A172 (cell line): ENCODE measurements at places on chromosomes 3 and 15. TPM values are rescaled to one million over a fixed set of nuclear protein-coding genes. Genes with fewer than 3 reads are reported as not detected.

Gene GALNT15
- total RNA-seq, result not detected in 2 replicates

Gene CPA3
- total RNA-seq, result not detected in 2 replicates

Gene RBP2
- total RNA-seq, result not detected in 2 replicates

Gene C3orf80
- 0.05 TPM in 1 of 2 replicates, not detected in the other for total RNA-seq

Gene C3orf20
- total RNA-seq, result not detected in 2 replicates

Gene RHO
- not detected in 2 replicates for total RNA-seq

Gene MYLK
- total RNA-seq, result 104 and 109 TPM in 2 replicates

Gene MELTF
- 57.4 and 67.1 TPM in 2 replicates for total RNA-seq

Gene PLA2G4D
- not detected in 2 replicates for total RNA-seq

- DNase-seq, result peak; percentile 12
Observed at GRCh38 chr3:63193647-63194046, 84.5 kb upstream of the SYNPR start.

- no peak for DNase-seq
Observed at GRCh38 chr3:19065027-19065426, 83.3 kb upstream of the KCNH8 start.

- DNase-seq, result peak; percentile 10
Observed at GRCh38 chr15:45199136-45199810, 11.5 kb upstream of the SHF start.

- DNase-seq, result no peak
Observed at GRCh38 chr3:141093971-141094684, 43.0 kb downstream of the SPSB4 start.

DNA sequence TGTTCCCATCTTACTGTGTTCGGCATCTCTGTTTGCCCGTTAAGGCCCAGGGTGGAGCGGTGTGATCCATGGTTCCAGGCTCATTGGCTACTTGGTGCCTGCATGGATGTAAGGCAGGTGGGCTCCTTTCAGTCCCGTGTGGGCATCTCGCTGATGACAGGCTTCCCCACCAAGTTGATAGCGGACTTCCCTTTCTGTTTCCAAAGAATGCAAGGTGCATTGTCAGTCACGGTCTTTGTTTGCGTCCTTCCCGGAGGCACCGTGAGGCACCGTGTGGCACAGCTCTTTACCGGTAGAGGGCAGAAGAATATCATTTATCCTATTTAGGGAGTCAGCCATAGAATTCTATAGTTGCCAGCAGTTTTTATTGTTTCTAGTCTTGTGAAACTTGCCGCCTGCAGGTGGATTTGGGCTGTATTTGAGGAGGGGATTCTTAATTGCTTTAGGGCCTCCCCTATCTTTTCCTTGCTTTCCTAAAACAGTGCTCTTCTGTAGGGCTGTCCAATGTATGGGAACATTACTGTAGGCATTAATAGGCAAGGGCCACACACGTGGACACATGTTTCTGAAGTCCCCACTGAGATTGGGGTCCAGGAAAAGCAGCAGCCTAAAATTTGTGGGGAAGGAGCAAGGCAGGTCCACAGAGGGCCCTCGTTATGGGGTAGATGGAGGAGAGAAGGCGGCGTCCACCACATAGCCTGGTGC, 244.1 kb downstream of the SLCO3A1 start:
- DNase-seq, result peak; percentile 11

- no peak for DNase-seq
Observed at GRCh38 chr3:65493938-65494337, 544.8 kb downstream of the MAGI1 start.

- no peak for DNase-seq
Observed at GRCh38 chr3:179608931-179609720, 4.5 kb downstream of the NDUFB5 start.

DNA sequence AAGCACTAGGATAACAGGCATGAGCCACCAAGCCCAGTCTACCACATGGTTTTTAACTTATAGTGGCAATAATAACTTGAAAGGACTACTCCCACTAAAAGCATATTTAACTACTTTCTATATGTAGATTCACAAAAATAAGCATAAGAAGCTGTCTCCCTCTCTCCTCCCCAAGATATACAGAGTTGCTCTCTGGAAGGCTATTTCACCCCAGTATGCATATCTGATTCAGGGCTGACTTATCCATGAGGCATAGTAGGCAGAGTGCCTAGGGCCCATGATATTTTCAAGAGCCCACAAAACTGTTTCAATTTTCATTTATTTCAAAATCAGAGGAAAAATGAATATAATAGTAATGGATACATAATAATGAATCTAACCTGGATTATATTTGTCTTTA, 20.5 kb downstream of the ATP8B4 start:
- DNase-seq, result no peak

- no peak for DNase-seq
Observed at GRCh38 chr3:73559749-73560148, 65.0 kb downstream of the PDZRN3 start.

GRCh38 chr15:57298843-57299550, 77.3 kb upstream of the CGNL1 start:
- no peak for DNase-seq

DNA sequence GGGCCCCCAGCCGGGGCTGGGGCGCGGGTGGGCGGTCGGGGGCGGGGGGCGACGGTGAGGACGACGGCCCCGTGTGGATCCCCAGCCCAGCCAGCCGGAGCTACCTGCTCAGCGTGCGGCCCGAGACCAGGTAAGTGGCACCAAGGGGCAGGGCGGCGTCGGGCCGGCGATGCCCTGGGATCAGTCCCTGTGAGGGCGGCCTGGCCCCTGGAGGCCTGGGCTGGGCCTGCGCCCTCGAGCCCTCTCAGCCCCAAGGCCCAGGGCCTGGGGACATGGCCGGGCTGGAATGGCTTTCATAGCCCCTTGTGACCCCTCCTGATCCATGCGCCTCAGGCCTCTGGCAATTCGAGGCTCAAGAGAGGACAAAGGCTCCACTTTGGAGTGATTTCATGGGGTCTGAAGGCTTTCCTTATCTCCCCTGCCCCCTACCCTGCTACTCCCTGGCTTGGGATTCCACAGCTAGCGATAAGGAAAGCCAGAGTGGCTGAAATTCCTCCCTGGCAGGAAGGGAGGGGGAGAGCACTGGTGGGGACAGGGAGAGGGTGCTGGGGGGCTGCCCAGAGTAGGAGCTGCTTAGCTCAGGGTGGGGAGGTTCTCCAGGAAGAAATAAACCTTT, 418 bp downstream of the ALPK3 start:
- DNase-seq, result no peak

- DNase-seq, result peak; percentile 1
Observed at GRCh38 chr15:91021516-91022074, 799 bp downstream of the VPS33B start.

GRCh38 chr3:157081626-157082210, 78.2 kb downstream of the CCNL1 start:
- DNase-seq, result peak; percentile 91

DNA sequence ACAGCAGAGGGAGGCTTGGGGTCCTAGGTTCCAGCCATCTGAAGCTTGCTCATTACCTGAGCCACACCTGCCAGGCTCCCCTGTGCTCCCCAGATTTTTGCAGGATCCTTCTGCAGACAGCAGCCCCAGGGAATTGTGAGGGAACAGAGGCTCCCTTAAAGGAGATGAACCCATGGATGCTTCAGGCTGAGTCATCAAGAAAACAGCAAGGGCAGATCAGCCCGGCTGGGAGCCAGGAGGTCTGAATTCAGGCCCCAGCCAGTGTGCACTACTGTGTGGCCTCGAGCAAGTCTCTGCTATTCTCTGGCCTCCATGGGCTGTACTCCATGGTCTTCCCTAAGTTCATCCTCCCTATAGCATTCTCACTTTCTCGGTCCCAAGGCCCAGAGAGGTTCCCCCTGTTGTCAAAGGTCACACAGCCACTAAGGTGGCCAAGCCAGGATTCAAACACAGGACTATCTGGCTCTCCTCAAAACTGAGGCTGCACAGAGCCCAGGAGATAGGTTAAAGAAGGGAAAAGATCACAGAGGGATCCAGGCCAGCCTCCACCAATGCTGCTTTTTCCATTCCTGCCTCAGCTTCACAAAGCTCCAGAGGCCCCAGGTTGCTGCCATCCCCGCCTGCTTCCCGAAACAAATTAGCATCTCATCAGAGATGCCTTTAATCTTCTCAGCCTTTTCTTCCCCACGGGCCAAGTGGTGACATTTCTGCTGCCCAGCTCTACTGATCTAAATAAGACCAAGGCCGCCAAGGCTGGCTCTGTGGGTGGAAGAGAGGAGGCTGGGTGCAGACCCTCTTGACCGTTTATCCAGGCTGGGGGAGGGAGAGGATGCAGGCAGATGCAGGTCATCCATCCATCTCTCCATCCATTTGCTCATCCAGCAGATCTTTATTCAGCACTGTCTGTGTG, 21.2 kb upstream of the GRIP2 start:
- peak; percentile 40 for DNase-seq

DNA sequence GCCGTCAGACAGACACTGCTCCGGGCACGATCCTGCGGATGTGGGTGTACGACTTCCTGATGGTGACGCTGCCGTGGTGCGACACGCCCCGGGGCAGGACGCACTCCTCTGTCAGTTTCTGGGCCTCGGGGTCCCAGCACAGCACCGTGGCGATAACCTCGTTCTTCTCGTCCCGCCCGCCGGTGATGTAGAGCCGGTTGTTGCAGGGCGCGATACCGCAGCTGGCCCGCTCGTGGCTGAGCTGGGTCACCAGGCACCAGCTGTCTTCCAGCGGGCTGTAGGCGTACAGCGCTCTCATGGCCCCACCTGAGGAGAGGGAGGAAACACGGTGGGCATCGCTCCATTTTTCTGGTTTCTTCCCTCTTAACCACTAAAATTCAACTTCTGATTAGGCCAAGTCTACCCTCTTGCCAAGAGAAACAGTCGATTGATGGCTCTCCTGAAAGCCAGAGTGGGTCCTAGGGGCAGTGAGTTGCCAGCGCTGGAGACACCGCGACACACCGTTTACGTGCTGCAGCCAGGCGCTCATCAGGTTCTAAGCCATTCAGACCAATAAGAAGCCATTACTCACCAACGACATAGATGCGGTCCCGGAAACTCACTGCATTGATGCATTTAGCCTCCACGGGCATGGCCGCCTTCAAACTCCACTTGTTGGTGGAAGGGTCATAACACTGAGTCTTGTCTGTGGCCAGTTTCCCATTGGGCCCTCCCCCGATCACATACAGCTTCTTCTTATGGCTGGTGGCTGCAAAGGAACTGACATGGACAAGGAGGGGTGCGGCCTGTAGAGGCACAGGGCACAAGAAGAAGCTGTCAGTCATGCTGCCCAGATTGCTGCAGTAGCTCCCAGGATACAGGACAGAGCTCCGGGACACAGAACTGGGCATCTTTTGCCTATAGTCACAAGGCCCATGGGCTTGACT, 63.3 kb downstream of the KLHL6 start:
- no peak for DNase-seq

DNA sequence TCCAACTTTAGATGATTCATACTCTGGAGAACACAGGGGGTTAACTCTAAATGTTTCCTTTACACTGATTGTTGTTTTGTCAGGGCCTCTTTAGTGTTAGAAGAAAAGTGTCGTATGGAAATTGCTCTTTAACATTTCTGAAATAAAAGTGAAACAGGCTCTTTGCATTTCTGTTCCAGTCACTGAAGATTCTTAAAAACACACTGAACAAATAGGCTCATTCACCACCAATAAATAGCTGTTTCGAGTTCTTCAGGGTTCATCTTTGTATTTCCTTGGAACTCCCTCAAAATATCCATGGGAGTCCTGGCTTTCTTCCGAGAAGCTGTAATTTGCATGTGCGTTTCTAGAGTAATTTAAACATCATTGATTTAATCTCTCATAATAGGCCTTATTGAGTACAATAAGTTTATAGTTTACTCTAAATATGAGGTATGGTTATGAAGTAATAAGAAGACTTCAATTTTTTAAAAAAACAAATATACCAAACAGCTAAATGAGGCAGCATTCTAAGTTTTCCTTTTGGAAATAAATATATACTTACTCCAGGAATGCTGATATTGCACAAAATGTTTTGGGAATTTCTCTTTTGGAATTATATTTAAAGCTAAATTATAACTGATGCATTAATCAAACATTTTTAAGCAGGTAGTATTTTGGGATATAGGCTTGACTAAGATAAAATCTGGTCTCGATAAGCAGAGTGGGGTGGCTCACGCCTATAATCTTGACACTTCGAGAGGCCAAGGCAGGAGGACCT, 327.4 kb downstream of the EPHA3 start:
- no peak for DNase-seq

DNA sequence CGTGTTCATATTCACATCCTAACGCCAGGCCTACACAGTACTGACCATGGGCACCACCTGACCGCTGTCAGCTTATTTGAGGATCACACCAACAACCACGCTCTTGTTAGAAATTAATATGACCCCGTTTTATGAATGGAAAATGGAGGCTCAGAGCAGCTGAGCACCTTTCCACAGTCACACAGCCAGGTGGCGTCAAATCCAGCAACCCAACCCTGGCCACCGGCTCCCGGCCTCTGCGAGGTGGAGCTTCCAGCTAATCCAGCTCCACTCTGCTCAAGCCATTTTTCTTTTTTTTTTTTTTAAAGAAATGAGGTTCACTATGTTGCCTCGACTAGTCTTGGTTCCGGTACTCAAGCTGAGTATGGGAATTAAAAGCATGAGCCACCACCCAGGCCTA, 41.3 kb downstream of the RPN1 start:
- no peak for DNase-seq

DNA sequence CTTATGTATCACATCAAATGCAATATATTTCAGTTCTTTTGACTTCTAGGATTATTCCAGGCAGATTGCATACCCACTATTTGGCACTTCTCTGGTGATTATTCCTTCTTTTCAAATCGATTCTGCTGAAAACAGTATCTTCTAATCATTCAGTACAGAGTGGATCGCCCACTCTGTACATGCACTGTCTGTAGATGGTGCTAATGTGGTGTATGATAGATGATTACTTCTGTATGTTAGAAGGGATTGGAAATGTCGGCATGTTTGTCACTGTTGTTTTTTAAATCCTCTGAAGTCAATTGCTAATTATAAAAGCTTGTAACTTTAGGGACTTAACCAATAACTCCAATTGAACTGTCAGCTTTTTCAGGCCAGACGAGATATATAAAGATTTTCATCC, 642.5 kb downstream of the GRM7 start:
- no peak for DNase-seq

DNA sequence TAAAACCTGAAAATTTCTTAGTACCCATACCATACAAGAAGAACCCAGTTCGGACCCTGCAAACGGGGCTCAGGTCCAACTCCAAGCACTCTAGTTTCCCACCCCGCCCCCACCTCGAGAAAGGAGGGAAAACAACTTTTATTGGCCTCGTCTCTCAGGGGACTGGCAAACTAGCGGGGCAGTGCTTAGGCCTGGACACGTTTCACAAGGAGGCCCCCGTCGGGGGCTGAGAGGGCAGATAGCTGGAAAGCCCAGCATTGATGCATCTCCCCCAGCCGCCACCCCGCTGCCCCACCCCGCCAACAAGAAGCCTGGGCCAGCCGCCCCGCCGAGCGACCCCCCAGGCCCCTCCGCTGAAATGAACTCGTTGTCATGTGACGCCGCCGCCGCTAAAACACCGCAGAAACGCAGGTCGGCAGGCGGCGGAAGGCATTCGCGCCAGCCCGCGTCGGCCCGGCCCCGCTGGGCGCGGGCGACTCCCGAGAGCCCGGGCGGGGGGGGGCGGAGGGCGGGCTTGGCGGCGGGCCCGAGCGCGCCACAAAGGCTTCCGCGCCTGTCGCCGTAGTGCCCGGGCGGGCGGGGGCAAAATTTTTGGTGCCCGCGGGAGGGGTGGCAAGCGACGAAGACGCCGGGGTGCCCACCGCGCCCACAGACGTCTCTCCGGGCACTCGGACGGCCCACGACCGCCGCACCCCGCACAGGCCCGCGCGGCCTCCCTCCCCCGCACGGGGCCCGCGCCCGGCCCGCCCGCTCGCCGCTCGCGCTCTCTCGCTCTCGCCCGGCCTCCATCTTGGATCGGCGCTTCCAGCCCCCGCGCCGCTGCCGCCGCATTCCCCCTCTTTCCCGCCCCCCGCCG, 634 bp downstream of the STAG1 start:
- peak; percentile 63 for DNase-seq

- DNase-seq, result no peak
Observed at GRCh38 chr15:30978328-30978727, 13.1 kb downstream of the MTMR10 start.
